Left forelimb (tissue), 1 donor: ENCODE measurements at places on chromosomes 1 and 21.
A peak's percentile ranks its signal among the peaks of the same experiment; 100 is the strongest.

GRCh38 chr1:23916209-23917131 is 3.3 kb upstream of the CNR2 start:
- no peak for DNase-seq

GRCh38 chr1:163472651-163473248 is 151.0 kb downstream of the NUF2 start:
- DNase-seq: no peak

- no peak for DNase-seq
These were observed 845 bp upstream of the RGS5 start for GRCh38 chr1:163203561-163203960.

- DNase-seq: no peak
These were observed 187.4 kb downstream of the DISC1 start for GRCh38 chr1:231814021-231814420.

- no peak for DNase-seq
These were observed 64.9 kb upstream of the BARHL2 start for GRCh38 chr1:90782046-90782445.

GRCh38 chr21:31514598-31514997 is 144.9 kb upstream of the SOD1 start:
- DNase-seq: no peak

DNA sequence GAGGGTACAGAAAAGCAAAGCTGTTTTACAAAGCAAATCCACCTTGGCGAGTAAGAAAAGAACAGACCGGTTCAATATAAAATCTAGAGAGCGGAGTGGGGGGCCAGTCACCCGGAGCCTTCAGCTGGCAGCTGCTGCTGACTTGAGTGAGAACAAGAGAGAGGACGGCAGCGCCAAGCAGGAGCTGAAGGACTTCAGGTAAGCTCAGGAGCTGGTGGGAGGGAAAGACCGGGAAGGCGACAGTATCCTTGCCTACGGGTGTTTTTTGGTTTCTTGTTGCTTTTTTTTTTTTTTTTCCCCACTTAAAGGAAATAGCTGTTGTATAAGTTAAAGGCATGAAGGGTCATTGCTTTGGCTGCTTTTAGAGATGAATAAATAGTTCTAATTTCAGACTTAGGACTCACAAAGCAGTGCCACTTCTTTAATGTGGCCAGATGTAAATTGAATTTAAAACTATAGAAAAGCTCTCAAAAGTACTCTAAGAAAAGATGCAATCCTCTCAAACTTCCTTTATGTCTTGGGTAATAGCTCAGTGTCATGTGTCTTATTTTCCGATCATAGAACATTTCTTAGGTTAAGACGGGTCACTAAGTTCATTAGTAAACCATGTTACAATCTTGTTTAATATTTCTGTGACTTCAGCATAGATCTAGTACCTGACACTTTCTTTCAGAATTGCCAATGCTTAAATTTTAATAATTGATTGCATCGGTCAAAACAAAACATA is 82.8 kb downstream of the PRDM2 start:
- DNase-seq: no peak

- DNase-seq: no peak
These were observed 98.2 kb upstream of the LMO4 start for GRCh38 chr1:87230501-87230900.

- DNase-seq: no peak
These were observed 111.3 kb downstream of the C1orf21 start for GRCh38 chr1:184497959-184498723.

- no peak for DNase-seq
These were observed 77.8 kb downstream of the LHX9 start for GRCh38 chr1:197994907-197995407.

GRCh38 chr1:18137759-18138345 is 30.3 kb downstream of the IGSF21 start:
- DNase-seq: no peak

GRCh38 chr1:72051538-72051937 is 230.8 kb downstream of the NEGR1 start:
- no peak for DNase-seq

- DNase-seq: no peak
These were observed 26.7 kb downstream of the RTCA start for GRCh38 chr1:100292711-100293110.

GRCh38 chr1:21292984-21293536 is 2.8 kb upstream of the ECE1 start:
- no peak for DNase-seq

DNA sequence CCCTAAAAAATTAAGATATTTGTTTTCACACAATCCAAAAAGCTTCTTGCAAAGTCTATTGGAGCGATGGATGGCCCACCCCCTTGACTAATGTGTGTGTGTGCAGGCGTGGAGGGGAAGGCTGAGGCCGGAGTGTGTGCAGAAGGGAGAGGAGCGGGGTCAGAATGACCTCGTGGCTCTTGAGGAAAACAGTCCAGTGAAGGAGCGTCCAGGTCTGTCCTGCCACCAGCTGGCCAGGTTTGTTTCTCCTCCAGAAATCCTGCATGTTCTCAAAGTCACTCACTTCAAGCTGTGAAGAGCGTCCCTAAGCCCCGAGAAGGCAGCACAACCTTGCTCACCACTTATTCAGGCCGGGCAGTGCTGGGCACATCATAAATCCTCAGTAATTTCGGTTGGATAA is 69.5 kb upstream of the SSX2IP start:
- no peak for DNase-seq

- no peak for DNase-seq
These were observed 27.9 kb upstream of the C1orf87 start for GRCh38 chr1:60101516-60101915.

- no peak for DNase-seq
These were observed 41.7 kb downstream of the SYT6 start for GRCh38 chr1:114111731-114112641.

DNA sequence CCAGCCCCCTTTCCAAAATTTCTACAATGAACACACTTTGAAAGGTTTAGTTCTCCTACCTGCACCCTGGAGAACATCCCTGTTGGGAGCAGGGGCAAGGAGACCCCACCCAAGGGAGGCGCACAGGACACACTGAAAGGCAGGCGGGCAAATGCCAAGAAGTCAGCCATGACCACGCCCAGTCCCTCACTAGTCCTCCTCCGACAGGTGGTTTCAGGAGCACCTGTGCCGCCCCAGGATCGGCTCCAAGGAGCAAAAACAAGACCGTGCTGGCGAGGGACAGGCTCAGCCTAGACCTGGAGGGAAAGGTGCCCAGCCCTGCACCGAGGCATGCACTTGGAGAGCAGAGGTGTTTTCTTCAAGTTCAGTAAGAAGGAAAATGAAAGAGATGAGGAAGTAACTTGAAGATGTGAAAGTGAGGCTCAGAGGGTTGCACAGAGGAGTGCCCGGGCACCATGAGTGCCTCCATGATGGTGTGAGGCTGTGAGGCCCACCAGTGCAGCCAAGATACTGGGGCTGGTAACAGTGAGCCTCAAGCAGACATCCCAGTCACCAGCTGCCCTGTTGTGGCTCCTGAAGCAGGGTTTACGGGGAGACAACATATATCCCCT is 19.6 kb upstream of the NADK start:
- DNase-seq: no peak

- DNase-seq: no peak
These were observed 68.0 kb downstream of the UCK2 start for GRCh38 chr1:165895451-165895871.

- no peak for DNase-seq
These were observed 13.7 kb upstream of the MEX3A start for GRCh38 chr1:156095906-156096508.

DNA sequence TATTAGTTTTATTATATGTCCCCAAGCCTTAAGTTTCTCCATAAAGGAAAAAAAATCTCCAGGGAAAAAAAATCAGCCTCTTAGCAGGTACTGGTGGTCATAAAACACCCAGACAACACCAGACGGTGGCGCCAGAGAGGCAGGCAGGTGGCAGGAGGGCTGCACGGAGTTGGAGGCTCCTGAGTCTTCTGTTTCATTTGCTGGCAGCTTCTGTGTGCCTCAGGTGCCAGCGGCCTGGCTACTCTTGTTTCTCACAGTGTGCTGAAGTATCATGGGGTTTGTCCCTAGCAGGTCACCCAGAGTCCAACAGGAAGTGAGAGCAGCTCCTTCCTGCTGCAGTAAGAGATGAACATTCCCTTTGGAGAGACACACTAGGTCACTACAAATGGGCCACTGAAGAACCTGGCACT is 123.3 kb upstream of the GADD45A start:
- no peak for DNase-seq

GRCh38 chr1:6093071-6093470 is 47.4 kb downstream of the KCNAB2 start:
- no peak for DNase-seq

- no peak for DNase-seq
These were observed 2.5 kb upstream of the MYBPH start for GRCh38 chr1:203178083-203178482.

- no peak for DNase-seq
These were observed 6.5 kb upstream of the SDHB start for GRCh38 chr1:17060306-17060749.

- peak; percentile 91 for DNase-seq
These were observed 1.1 kb upstream of the SMG7 start for GRCh38 chr1:183470961-183471742.

GRCh38 chr1:54378157-54378873 is 27.9 kb downstream of the SSBP3 start:
- DNase-seq: no peak

- DNase-seq: no peak
These were observed 11.6 kb upstream of the SLC27A3 start for GRCh38 chr1:153763365-153764225.

DNA sequence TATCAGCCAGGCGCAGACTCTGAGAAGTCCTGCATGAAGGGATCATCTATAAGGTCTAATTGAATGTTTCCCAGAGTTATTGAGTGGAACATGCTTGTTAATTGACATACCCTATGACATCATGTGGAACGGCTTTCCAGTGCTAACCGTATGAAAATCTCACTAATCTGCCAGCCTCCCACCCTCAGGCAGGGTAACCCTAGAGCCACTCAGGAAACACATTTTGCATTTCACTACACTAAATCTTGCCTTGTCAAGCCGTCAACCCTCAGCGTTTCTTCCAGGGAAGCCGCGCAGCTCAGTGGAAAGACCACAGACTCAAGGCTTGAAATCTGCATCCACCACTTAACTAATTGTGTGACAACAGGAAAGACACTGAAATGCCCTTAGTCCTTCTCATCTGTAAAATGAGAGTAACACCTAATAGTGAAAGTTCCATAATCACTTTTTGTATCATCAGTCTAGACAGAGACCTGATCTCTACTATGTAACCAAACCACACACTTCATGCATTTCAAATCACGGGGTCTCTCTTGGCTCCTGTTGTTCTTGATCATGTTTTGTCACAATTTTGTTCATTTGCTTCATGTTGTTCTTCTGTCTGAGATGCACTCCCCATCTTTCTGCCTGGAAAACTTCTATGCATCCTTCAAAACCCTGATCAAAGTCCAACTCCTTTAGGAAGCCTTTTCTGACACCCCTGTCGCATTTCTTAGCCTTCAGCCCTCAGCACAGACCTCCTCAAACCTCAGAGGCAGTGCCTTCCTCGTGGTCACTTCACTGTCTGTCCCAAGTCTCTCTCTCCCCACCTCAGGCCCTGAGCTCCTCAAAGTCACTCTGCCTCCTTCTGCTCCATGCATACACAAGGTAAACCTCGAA is 246.5 kb downstream of the TOMM20 start:
- no peak for DNase-seq

DNA sequence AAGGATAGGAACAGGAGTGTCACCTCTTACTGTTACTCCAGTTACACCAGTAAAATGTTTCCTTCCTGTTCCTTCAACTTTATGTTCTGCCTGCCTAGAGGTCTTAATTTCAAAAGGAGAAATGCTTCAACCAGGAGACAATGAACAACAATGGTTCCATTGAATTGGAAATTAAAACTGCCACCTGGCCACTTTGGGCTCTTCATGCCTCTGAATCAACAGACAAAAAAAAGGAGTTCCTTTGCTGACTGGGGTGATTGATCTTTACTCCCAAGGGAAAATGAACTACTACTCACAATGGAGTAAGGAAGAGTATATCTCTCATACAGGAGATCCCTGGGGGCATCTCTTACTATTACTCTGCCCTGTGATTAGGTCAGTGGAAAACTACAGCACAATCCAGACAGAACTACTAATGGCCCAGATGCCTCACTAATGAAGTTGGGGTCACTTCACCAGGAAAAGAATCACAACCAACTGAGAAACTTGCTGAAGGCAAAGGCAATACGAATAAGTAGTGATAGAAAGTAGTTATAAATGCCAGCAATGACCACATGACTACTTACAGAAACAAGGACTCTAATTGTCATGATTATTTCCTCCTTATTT is 76.6 kb upstream of the PRDX6 start:
- DNase-seq: no peak

DNA sequence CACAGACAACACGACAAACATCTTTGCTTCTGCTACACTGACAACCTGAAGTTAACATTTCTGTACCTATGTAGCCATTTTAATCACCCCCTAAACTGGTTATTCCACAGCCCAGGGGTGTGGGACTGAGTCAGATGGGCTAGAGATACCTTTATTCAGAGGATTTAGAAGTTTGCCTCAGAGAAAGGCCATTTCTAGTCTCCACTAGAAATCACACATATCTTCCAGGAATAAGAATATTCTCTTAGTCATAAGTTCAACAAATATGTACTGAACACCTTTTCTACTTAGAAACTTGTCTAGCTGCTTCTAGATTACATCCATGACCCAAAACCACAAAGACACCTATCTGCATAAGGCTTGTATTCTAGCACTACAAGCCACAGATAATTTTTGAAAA is 38.8 kb downstream of the ERG start:
- no peak for DNase-seq

DNA sequence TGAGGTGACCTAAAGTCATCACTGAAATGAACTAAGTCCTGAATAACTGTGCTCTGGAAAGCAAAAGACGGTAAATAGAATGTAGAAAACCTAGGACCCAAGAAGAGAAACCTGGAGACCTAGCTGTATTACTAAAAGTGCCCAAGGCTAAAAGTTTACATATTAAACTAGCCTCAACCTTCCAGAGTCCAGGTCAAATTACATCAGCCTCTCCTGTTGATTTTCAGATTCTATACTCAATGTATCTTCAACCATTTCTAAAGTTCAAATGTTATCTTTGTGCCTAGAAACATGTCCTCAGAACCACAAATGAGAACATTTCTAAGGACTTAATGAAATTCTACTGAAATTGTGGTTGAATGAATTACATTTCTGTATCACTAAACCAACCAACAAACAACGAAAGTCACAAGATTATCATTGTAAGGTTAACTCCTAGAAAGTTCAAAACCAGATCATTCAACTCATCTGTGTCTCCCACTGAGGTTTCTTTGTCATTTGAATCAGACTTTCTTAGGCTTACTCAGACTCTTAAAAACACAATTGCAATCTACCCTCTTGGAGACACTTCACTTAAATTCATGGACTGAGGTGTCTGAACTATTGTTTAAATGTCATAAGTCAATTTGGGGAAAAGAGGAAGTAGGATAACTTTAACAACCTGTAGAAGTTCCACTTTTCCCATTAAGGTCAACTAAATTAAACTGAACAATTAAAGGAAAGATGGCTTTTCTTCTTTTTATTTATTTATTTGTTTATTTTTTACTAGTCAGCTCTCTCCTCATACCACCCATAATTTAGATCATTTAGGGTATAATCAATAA is 207.7 kb downstream of the BARHL2 start:
- DNase-seq: no peak

- no peak for DNase-seq
These were observed 474.5 kb upstream of the ADGRL2 start for GRCh38 chr1:81326212-81326611.

- DNase-seq: no peak
These were observed 25.5 kb downstream of the ODF2L start for GRCh38 chr1:86370601-86371022.
